ENCODE measurements at places on chromosomes 5 and 9. TPM values are rescaled to one million over a fixed set of nuclear protein-coding genes. Genes with fewer than 3 reads are reported as not detected.

GRCh38 chr5:128574041-128574440 lies 36.0 kb upstream of the FBN2 start:
- no peak for DNase-seq

DNA sequence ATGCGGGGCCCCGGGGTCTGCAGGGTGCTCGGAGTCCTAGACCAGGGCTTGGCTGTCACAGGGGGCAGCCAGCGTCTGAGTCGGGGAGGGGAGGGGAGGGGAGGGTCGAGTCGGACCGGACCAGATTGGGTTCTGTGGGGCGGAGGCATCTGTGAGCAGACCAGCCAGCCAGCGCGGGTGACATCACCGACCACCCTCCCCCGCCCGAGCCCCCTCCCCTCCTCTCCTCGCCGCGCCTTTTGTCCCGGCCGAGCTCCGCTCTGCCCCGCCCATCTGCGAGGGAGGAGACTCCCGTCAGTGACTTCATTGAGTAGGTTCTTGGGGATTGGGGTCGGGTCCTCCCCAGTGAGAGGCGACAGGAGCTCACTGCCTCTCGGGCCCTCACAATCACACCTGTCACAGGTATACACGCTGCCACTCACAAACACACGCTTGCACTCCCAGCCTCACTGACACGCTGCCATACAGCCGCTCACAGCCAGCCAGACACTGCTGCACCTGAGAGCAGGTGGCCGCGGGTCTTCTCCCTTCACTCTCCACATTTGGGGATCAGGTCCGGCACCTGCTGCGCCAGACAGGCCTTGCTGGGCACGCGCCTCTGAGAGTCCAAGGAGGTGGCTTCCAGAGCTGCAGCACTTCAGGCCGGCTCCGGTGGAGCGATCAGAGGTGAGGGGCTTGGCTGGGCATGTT lies 546 bp downstream of the DNAJB5 start:
- no peak for DNase-seq

DNA sequence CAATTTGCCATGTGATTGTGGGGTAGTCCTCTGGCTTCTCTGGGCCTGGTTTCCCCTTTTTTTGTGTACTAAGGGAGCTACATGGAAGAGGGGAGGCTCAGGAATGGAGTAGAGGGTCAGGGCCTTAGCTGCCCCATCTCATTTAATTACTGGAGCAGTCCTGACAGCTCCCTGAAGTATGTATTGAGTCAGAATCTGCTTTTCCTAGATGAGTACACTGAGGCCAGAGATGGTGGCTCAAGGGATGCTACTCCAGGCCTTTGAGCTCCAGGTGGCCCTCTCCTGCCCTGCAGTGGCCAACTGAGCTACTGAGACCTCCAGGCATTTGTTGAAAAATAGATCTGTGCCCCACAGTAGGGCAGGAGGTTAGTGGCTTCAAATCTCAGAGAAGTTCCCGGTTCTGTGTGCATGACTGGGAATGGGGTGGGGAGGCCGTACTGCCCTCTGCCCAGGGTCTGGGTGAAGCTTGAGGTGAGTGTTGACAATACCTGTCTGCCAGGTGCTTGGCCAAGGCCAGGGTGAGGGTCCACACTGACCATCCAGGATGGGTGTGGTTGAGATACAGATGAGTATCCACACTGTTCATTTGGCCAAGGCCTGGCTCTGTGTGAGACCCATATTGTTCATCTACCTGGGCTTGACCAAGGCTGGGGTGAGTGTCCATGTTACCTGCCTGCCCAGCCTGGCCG lies 45.7 kb downstream of the CXXC5 start:
- no peak for DNase-seq

GRCh38 chr9:84490842-84491325 lies 150.3 kb upstream of the SLC28A3 start:
- no peak for DNase-seq

GRCh38 chr5:144275329-144275728 lies 104.7 kb downstream of the KCTD16 start:
- DNase-seq = no peak

DNA sequence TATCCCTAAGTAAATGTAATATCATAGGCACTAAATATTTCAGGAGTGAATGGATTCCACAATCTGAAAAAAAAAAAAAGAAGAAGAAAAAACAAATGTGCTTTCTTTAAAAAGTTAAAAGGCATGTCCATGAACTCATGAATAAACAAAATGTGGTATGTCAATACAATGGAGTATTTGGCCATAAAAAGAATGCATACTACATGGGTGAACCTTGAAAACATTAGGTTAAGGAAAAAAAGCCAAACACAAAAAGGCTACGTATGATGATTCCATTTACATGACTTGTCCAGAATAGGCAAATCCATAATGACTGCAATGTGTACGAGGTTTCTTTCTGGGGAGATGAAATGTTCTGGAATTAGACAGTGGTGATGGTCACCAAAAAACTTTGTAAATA lies 45.3 kb downstream of the FNIP1 start:
- no peak for DNase-seq

- DNase-seq = no peak
These were observed 195.7 kb downstream of the CD180 start for GRCh38 chr5:67000794-67001475.

DNA sequence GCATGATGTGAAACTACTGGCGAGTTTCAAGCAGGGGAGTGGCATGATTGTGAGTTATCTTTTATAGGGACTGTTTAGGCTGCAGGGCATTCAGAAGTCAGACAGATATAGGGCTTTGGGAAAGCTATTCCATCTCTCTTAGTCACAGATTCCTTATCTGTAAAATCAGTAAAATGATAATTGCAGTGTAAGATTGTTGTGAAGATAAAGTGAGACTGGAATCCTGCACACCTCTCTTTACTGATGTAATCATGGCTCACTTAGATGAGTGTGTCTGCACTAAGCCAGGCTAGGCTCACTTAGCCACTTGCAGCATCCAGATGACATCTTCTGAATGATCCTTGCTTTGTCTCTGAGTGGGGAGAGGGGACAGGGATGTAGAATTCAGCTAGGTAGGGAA lies 81.8 kb upstream of the MAMDC2 start:
- no peak for DNase-seq

Gene GPR150
- total RNA-seq = not detected

- no peak for DNase-seq
These were observed 4.2 kb downstream of the TRIM7 start for GRCh38 chr5:181200816-181201215.

Gene ESM1
- 0.17 TPM for total RNA-seq

DNA sequence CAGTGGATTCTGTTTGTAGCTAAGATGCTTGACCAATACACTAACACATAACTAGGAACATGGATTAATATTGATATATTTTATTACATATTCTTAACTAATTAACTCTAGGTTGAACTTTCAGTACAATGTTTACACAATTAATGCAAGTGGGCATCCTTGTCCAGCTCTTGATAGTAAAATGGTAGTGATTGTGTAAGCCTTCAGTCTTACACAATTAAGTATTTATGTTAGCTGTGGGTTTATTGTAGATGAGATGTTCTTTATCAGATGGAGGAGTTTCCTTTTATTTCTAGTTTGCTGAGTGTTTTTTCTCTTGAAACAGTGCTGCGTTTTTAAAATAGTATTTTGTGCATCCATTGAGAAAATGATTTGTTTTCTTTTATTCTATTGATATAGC lies 1210.8 kb downstream of the CDH12 start:
- DNase-seq = no peak

DNA sequence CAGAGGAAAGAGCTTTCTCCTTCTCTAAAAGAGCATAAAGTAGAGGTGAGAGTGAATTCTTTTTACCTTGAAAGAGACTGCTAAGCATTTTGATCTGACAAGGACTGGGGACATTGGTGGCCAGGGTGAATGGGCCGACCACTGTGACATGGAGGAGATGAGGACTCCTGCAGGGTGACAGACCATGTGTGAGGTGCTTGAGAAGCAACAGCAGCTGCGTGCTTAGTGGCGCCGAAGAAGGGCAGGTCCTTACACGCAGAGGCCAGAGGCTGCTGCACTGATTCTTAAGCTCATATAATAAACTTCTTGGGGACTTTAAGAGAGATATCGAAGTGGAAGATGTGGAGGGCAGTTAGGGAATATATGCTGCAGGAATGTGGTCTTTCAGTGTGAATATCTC lies 8.7 kb upstream of the JAKMIP2 start:
- no peak for DNase-seq

Gene PFN3
- total RNA-seq = not detected

DNA sequence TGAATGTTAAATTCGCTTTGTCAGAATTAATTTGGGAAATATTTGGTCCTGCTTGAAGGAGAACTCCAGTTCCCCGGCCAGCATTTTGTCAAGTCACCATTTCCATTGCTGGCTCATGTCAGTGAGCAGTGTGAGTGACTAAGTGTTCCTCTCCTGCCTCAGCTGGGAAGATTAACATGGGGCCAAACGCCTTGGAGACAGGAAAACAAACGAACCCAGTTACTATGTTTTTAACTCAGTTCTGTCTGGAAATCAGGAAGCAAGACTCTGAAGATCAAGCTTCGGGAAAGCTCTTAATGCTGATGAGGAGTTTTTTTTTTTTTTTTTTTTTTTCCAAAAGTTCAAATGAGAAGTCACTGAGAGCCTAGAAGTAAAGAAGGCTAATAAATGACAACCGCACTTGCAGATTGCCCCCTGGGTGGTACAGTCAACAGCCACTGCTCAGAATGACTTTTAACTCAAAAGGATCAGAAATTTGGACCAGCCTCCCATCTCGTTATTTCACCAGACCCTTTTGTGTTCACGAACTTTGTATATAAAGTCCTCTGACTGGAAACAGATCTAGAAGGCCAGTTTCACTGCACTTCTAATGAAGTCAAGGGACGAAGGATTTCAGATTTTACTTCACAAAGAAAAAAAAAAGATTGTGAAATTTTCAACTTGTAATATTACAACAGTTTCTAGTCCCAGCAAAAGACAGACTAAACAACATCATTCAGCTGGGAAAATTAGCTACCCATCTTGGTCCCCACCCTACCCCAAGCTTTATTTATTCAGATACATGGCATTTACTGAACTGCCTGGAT lies 121.3 kb downstream of the LHFPL2 start:
- DNase-seq = no peak

DNA sequence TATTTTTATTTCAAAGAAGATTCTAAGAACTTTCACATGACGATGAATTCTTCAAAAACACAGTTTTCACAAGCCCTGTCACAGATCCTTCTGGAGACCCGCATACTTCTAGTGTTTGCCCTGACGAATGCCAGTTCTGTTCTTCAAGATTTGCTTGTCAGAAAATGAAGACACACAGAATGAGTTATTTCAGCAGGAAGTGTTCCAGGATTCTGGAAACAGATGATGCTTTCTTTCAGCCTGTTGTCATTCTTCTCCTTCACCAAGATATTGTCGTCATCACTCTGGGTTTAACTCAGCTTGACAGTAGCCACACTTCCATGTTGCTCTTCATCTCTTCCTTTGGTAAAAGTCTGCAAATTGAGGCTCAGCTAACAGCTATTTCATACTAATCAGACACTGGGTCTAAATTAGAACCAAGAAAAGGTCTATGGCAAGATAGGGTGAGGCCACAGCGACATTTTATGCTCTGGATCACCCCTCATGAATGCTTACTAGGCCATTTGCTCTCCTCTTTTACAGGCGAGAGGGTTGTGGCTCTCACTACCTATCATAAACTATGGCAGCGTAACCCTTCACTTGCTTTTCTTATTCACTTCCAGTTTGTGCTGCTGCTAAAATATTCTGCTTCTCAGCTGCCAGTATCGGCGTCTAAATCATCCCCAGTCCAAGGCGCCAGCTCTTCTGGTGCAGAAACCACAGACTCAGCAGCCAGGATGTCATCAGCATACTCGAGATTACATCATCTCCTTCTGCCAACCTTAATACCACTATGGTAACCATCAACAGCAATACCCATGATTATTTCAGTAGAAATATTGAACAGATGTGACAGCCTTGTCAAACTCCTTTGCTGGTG lies 159.6 kb upstream of the TBCA start:
- DNase-seq = no peak

- DNase-seq = no peak
These were observed 14.6 kb upstream of the COL15A1 start for GRCh38 chr9:98929071-98929470.

DNA sequence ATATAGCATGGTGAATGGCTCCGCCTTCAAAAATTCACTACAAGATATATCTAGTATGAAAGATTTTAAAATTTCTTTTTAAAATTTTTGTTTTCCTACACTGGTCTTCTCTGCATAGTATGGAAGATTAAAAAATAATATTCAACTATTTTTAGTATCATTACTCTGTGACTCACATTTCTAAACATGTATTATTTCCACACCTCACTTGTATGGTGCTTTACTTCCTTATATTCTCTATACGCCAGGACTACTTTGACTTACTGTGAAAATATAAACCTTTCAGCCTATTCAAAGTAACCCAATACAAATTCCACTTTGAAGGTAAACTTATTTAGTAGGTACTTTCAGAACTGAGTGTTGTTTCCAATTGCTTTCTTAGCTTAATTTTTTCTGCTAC lies 26.8 kb upstream of the TXNDC8 start:
- DNase-seq = no peak

- no peak for DNase-seq
These were observed 190.7 kb upstream of the TAS2R1 start for GRCh38 chr5:9820691-9821449.

Gene ZDHHC12
- total RNA-seq = 25.6 TPM

Gene SLC36A1
- 18.2 TPM for total RNA-seq

DNA sequence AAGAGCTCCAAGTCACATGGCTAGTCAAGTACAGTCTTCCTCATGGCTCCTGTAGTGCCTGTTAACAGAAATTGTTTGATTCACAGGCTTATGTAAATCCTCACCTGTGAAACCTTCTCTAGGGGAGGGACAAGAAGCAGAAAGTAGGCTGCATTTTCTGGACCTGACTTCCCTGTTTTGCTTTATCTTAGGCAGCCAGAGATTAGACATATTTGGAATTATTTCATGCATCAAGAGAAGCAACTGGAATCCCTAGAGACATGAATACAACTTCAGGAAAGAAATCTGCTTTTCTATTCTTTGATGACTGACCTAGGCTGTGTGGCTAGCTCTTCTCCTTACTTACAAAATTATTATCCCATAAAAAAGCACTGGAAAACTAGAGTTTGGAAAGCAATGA lies 52.3 kb downstream of the CAST start:
- DNase-seq = no peak

All from type B pancreatic cell (in vitro differentiated cells).